GM23248 (cell line): ENCODE measurements at places on chromosomes 5 and 9.
A peak's percentile ranks its signal among the peaks of the same experiment; 100 is the strongest.

DNA sequence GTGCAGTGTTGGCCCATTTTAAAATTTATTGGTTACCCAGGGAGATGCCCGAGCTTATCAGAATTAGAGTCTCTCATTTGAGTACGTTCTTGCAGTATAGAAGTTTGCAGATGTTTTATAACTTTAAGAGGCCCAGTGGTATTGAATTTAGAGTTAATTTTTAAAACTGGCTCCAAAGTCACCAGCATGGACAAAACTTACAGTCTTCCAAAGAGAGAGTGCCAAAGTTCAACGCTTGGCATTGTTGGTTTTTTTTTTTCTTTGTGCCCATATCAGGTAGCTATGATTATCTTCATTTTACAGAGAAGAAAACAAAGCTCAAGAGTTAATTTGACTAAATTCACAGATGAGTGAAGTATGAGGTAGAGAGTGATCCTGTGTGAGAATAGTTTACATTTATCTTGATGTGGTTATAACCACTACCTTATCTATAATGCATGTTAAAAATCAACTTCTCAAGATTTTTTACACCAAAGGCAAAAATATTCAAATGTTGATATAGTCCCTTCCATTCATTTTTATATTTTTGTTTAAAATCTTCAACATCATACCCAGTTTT, 273.7 kb upstream of the DMRT1 start:
- no peak for DNase-seq

DNA sequence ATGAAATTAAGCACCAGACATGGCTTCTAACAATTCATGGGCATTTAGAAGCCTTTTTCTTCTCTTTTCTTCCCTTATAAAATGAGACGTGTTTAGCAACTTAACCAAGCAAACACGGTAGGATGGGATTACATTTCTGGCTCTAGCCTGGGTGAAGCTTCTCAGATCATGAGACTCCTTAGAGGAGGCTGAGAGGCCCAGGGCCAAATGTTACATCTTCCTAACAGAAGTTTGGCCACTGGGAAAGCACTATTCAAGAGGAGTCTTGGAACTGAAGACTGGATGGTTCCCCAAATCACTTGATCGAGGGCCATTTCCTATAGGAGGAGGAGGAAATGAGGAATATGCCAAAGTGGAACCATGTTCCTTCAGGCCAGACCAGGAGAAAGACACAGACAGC, 1.9 kb downstream of the GABRP start:
- no peak for DNase-seq

GRCh38 chr9:127388856-127389238, 8.1 kb upstream of the SLC2A8 start:
- no peak for DNase-seq

DNA sequence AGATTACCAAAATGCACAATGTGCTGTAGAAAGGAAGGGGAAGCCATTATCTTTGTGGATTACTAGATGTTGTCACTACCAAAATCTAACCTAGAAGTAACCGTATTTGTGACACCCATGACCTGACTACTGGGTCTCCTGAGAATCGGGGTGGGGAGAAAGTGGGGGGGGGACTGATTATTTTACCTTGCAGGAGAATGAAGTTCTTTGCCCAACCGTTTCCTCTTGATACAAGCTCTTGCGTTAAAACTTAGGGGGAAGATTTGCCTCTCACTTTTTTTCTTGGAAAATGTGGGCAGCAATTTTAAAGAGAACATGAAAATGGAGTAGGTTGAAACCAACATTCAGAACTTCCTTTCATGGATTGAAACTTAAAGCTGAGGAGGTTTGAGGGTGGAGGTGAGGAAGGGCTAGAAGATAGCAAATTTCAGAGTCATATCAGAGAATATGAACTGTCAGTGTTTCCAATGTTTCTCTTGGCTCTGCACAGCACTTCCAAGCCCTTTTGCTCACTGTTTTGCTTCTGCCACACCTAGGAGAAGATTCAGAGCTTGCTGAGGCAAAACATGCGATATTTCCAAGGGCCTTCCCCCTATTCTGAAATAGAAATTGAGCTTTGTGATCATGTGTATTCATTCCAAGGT, 280.8 kb downstream of the AOPEP start:
- DNase-seq, result peak; percentile 66

- DNase-seq, result peak; percentile 64
Observed at GRCh38 chr5:140565780-140566095, 1.1 kb downstream of the SLC35A4 start.

- no peak for DNase-seq
Observed at GRCh38 chr5:119071561-119071995, 691 bp downstream of the DMXL1 start.

DNA sequence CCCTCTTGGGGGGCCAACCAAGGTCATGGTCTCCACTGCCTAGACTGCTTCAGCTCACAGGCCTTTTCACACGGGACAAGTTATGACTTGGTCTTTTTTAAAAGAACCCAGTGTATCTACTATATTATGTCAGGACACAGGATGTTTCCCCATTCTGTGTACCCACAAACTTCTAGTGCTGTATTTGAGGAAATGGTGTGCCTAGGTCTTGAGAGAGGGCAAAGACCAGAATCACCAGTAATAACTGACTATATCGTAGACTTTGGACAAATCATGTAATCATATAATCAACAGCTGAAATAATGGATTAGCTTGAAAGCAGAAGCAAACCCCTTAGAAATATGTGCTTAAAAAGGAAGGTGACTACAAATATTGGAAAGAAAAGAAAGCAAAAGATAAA, 133.3 kb downstream of the ARL15 start:
- DNase-seq, result no peak

- no peak for DNase-seq
Observed at GRCh38 chr5:39315995-39316394, 48.3 kb downstream of the C9 start.

GRCh38 chr5:30030101-30030500, 1163.4 kb upstream of the CDH6 start:
- DNase-seq, result no peak

GRCh38 chr9:83116026-83116425, 53.1 kb upstream of the RASEF start:
- no peak for DNase-seq

DNA sequence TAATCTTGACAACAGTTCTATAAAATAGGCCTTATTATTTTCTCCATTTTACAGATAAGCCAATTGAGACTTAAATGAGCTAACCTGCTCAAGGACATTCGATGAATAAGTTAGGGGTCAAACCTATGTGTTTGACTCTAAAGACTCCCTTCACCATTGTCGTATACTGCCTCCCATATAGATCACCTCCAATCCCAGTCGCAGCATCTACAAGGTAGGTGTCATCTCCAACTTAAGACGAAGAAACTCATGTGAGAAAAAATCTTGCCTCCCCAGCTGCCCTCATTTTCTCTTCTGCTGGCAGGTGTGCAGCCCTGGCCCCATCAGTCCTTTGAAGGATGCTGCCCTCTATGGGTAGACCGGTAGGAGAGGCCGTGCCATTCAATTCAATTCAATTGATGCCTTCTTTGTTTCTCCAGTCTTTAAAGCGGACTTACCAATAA, 75.2 kb upstream of the SMARCA2 start:
- peak; percentile 38 for DNase-seq

- no peak for DNase-seq
Observed at GRCh38 chr5:158724521-158725188, 375.1 kb downstream of the EBF1 start.

DNA sequence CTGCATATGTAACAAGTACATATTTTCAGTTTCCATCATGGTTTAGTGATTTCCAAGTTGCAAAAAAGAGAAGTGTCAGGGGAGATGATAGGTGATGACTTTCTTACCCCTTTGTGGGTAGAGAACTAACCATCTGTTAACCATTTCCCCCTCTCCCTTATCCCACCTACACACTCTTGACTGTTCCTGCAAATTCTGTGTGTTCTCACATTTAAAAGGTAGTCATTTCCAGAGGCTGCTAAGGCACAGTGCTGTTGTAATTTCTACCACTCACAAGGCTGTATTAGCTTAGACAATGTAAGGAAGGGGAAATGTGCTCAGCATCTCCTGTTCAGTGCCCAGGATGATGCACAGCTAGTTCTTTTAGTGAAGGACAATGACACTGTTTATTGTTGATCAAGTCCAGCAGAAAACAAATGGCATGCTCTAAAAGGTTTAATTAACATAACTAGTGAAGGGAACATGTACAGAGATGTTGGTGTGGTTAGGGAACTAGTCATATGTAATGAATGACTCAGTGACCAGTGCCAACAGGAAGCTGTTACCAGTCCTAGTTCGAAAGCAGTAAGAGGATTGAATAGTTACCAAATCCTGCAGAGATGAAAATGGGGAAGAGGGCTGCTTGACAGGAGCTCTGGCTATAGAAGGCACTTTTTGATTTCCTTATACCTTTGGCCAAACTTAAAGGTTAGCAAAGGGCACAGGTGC, 165.1 kb downstream of the PLK2 start:
- DNase-seq, result peak; percentile 66

DNA sequence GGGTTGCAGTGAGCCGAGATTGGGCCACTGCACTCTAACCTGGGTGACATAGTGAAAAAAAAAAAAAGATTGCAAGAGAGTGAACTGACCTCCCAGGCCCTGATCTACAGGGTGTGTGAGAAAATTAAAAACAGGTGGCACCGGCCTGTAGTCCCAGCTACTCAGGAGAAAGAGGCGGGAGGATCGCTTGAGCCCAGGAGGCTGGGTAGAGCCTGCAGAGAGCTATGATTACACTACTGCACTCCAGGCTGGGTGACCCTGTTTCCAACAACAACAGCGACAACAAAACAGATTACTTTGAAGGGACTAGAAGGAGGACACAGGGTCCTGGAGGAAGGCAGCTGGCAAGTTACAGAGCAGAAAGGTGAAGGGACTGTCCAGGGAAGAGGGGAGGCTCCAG, 42.2 kb upstream of the FABP6 start:
- peak; percentile 13 for DNase-seq

GRCh38 chr9:28155067-28155466, 581.8 kb upstream of the C9orf72 start:
- no peak for DNase-seq

DNA sequence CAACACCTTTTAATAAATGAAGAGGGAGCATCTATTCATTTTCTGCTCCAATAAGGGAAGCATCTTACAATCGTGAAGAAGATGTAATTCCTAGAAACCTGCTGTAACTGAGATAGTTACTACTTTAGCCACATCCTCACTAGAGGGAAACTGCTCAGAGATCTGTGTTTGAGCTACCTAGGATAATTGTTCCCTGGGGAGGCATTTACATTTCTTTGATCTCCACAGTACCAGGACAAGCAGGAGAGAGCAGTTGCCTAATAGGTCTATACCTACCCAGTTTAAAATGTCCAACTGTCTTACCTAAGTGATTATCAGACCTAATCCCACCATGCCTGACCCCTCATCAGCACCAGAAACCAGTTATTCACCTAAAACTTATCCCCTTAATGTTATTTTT, 196.9 kb downstream of the TUSC1 start:
- DNase-seq, result no peak

- peak; percentile 2 for DNase-seq
Observed at GRCh38 chr9:1454616-1455347, 404.6 kb downstream of the DMRT2 start.

GRCh38 chr5:174454464-174454863, 269.9 kb upstream of the MSX2 start:
- no peak for DNase-seq

DNA sequence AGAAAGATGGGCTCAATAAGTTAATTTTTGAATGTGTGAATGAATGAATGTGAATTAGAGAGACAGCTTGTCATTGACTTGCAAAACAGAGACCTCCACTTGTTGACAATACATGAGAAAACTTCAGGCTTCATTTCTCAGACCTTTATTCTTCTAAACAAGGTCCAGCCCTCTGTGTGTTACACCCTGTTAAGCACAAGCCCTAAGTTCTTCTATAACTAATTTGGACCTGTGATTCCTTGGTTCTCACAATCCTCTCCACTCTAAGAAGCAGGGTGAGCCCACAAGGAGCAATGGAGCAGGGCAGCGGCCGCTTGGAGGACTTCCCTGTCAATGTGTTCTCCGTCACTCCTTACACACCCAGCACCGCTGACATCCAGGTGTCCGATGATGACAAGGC, at the start of gene TMEM174:
TSS of gene TMEM174 (plus strand) at position 243 of the 400 bp plus-strand sequence. CDS start at position 294, 51 bp downstream.
- no peak for DNase-seq

DNA sequence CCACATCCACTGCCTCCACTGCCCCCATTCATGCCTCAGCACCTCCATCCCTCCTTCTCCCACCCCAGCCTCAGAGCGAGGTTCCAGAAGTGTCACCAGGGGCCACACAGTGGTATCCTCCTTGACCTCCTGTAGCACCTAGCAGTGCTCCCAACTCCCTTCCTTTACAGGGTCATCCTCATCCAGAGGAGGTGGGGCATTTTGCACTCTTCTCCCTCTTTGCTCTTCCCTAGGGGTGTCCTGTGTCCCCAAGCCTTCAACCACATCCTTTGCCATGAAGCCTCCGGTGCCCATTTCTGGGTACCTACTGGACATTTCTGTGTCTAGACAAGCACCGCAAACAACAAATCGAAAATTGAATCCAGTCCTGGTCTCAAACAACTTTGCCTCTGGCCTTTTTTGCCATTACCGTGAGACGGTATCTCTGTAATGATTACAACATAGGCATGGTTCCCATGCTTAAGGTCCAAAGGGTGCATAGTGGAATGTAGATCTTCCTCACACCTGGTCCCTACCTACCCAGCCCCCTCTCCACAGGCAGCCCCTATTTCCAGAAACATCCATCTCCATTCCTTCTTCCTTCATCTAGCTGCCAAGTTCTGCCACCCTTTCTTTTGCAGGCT, 17.6 kb downstream of the WWC1 start:
- DNase-seq, result no peak

- no peak for DNase-seq
Observed at GRCh38 chr9:135989722-135990467, 28.7 kb upstream of the UBAC1 start.

DNA sequence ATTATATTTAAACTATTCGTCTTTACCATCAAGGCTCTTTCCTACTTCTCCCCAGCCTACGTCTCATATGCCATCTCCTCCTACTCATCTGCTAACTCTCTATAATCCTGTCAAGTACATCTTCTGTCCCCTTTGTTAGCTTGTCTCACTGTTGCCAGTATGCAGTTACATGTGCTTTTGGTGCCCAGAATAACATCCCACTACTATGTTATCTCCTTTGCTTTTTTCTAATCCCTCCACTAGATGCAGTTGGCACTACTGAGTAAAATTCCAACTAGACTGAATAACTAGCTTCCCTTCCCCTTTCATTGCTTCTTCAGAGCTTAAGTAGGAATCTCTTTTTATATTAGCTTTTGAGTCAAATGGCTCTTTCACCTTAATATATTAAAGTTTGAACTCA, 3.0 kb upstream of the ARRDC3 start:
- DNase-seq, result no peak

GRCh38 chr5:38211354-38211710, 47.0 kb upstream of the EGFLAM start:
- DNase-seq, result no peak
